Fibroblast of skin of right biceps (primary cell): ENCODE measurements at places on chromosomes 13 and 19.

DNA sequence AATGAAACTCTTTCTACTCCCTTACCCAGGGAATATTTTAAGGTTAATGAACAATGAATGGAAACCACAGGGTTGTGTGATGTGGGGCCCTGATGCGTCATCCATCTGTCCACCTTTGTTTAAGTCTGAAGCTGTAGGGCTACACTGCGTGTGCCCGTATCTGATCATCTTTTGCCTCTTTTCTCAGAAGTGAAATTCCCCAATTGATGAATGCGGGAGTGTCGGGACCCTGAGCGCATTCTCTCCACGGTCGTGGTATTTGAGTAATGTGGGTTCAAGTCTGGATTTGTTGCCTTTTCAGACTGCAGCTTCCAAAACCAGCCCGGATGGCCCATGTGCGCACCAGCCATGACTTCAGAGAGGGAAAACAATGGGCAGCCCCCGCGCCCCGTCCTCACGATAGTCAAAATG lies 112.3 kb downstream of the COL4A2 start:
- DNase-seq, result no peak

DNA sequence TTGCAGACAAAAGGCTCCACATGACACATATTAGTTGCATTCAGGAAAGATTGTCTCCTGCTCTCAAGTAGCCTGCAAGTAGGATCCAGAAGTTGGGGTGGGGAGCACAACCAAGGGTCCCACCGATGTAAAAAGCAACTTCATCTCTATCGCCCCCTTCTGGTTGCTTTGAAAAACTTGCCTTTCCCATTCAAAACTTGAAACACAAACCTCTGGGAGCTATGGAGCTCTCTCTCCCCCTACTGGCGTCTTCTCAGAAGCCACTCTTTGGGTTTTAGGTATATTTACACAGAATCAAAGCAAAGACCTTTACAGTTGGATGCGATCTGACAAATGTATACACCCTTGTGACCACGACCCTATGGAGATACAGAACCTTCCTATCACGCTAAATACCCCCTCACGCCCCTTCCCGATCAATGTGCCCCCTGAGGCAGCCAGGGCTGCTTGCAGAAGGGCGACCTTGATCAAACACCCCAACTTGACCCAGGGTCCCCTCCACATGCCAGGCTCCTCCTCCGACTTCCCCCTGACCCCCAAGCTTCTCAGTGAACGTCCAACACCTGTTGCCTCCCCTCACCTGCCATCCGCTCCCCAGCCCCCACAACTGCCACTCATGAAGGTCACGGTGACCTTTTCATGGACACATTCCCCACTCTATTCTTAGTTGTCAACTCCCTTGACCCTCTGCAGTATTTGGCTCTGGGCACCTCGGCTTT lies 10.1 kb downstream of the NOSIP start:
- peak; percentile 81 for DNase-seq

DNA sequence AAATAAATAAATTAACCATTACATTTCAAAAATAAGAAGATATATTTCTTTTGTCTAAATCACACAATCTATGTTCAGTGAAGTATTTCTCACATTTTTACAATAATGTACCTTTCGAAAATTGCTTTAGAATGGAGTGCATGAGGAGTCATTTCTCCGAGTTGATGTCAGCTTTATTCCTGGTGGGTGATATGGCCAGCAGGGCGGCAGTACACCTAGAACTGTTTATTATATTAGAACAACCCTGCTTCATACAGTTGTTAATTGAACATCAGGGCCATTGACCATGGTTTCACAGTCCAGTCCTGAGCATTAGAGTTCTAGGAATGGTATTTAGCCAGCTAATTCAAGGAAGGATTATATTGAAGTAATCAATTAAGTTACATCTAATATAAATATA lies 696.3 kb upstream of the SLC10A2 start:
- DNase-seq, result no peak

DNA sequence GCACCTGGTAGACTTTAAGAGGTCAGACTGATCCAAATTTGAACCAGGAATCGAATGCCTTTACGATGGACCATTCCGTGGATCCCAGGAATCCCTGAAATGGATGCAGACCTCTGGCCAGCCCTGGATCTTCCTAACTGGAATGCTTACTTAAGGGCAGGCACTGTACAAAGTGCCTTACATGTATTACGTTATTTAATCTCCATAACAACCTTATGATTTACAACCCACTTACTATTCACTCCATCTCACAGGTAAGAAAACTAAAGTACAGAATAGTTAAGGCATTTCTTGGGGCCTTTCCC lies 93.6 kb downstream of the HSPH1 start:
- DNase-seq, result no peak

- no peak for DNase-seq
These were observed 99.3 kb downstream of the DHRS12 start for GRCh38 chr13:51704399-51705313.

GRCh38 chr13:33846303-33847062 lies 28.5 kb downstream of the RFC3 start:
- no peak for DNase-seq

DNA sequence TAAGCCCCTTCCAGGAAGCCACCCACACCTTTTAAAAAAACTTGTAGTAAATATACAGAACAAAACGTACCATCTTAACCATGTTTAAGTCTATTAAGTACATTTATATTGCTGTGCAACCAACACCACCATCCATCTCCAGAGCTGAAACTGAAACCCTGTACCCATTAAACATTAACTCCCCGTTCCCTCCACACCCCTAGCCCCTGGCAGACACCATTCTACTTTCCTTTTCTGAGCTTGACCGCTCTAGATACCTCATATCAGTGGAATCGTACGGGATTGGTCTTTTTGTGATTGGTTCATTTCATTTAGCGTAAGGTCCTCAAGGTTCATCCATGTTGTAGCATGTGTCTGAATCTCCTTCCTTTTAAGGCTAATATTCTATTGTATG lies 13.0 kb upstream of the SPATA13 start:
- no peak for DNase-seq

GRCh38 chr19:17846146-17846545 lies 1.6 kb downstream of the JAK3 start:
- no peak for DNase-seq

- no peak for DNase-seq
These were observed 103.9 kb downstream of the ZIC5 start for GRCh38 chr13:99867535-99868257.

DNA sequence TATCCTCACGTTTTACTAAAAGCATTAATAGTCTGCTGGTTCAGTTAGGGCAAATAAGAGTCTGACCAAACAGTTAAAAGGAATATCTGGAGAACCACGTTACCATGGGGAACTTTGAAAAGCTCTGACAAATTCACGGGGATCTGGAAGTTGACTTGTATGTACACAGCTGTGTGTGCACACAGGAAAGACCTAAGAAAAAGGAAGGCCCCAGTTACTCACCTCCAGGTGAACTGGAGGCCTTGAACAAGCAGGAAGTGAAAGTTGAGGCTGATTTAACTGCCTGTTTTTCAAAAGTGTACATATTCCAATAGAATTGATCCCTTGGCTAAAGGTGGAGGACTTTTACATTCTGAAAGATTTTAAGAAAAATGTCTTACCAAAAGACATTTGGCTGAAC lies 1891.6 kb upstream of the PCDH20 start:
- DNase-seq, result no peak

GRCh38 chr13:104632736-104633135 lies 1566.5 kb upstream of the SLC10A2 start:
- DNase-seq, result no peak

DNA sequence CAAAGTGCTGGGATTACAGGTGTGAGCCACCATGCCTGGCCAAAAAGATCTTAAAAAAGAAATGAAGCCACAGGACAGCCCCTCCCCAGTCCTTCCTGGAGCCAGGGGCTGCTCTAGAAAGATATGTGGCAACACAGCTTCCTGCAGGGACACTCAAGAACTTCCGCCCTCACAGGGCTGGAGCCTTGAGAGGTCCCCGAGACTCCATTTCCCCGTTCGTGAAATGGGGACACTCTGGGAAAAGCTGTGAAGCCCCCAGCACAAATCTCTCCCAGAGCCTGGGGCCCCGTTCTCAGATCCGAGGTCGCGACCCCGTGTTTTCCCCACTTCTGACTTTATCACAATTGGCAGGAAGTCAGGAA lies 2.5 kb upstream of the GPX4 start:
- DNase-seq, result no peak

- DNase-seq, result no peak
These were observed at the start of gene ICAM4 for GRCh38 chr19:10286803-10287737. Gene ICAM4, plus strand, starts transcription at chr19:10286955. Its CDS starts 58 bp downstream, at chr19:10287013.
